ENCODE measurements at places on chromosomes 2 and 18. TPM values are rescaled to one million over a fixed set of nuclear protein-coding genes. Genes with fewer than 3 reads are reported as not detected.

Gene YWHAQ
- 203 TPM for total RNA-seq

Gene SERPINB13
- total RNA-seq = 0.46 TPM

Gene PXDN
- total RNA-seq = 55.4 TPM

Gene DSG1
- total RNA-seq = not detected

Gene EVA1A
- total RNA-seq = 6.5 TPM

Gene NOTO
- not detected for total RNA-seq

Gene MPV17
- 59.9 TPM for total RNA-seq

Gene CYP1B1
- total RNA-seq = 12.5 TPM

Gene DNAH7
- total RNA-seq = 0.86 TPM

Gene GCKR
- total RNA-seq = 14.5 TPM

Gene SH3RF3
- 10.1 TPM for total RNA-seq

Gene NPHP1
- total RNA-seq = 4.6 TPM

Gene ITGA4
- 7.2 TPM for total RNA-seq

Gene RESP18
- total RNA-seq = not detected

Gene MROH2A
- not detected for total RNA-seq

Gene LIPT1
- 8.9 TPM for total RNA-seq

Gene IL1R1
- 34.2 TPM for total RNA-seq

Gene C2orf74
- total RNA-seq = 15.6 TPM

Gene AMER3
- not detected for total RNA-seq

Gene KCNG2
- 0.23 TPM for total RNA-seq

Gene CNDP2
- 78.7 TPM for total RNA-seq

Gene SERPINB7
- total RNA-seq = not detected

Gene ACOXL
- total RNA-seq = 0.23 TPM

Gene POTEI
- not detected for total RNA-seq

Gene PLCD4
- 0.91 TPM for total RNA-seq

Gene C1GALT1C1L
- 0.64 TPM for total RNA-seq

Gene PREPL
- total RNA-seq = 62.3 TPM

Gene SOCS6
- total RNA-seq = 11.3 TPM

Gene HOXD4
- total RNA-seq = 15.4 TPM

Data from ovary (tissue), 10 donors.